ENCODE measurements at places on chromosomes 1 and 21. TPM values are rescaled to one million over a fixed set of nuclear protein-coding genes. Genes with fewer than 3 reads are reported as not detected.

The IL20 gene
- total RNA-seq: not detected

The NCMAP gene
- total RNA-seq: not detected

The ATXN7L2 gene
- total RNA-seq: 7.0 TPM

The DMBX1 gene
- 0.30 TPM for total RNA-seq

The CR2 gene
- total RNA-seq: not detected

The SIK1 gene
- 4.6 TPM for total RNA-seq

The PKNOX1 gene
- 27.2 TPM for total RNA-seq
